ENCODE measurements at places on chromosomes 3 and 15.

DNA sequence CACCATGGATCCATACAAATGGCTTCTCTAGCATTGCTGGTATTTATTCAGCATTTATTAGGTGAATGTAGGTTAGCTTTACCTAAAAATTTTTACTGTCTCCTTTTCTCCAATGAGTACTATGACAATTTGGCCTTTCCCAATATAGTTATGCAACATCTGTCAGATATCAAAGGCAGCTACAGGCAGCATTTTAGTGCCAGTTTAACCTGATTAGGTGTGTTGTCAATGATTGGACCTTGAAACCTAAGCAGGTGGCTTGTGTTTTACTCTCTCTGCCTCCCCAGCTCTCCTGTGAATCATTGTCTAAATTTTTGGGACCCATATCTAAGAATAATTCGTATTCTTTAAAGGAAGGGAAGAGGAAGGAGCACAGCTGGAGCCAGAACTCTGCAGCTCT, 228.9 kb downstream of the KBTBD8 start:
- DNase-seq, result no peak

DNA sequence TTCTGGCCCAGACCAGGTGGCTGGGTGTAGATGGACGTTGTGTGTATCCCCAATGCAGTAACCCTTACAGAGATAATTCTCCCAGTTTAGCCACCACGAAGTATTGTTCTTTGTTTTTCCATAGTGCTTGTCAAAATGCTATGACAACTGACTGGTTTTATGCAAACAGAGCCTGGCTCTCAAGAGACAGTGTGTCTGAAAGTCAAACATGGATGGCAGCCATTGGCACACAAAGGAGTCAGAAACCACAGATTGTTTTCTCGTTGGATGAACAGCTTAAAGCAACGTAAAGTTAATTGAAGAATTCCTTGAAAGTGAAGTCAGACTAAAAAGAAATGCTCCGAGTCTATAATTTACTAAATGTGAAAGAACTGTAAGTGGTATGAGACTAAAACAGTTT, 91.2 kb downstream of the FILIP1L start:
- DNase-seq, result no peak

DNA sequence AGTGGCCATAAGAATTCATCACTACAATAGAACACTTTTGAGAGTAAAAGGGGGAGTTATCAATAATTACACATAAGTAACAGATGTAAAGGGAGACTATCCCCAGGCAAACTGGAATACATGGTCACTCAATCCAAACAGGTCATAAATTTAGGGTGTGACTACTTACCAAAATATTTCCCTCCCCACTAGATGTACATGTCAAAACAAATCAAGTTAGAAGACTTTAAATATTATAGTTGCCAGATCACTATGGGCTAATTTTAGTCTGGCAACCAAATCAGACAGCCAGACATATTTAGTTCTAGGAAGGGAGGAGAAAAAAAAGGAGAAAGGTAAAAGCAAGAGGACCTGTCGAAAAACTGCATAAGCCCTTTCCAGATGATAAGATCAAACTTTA, 23.1 kb downstream of the SLC24A5 start:
- DNase-seq, result no peak

DNA sequence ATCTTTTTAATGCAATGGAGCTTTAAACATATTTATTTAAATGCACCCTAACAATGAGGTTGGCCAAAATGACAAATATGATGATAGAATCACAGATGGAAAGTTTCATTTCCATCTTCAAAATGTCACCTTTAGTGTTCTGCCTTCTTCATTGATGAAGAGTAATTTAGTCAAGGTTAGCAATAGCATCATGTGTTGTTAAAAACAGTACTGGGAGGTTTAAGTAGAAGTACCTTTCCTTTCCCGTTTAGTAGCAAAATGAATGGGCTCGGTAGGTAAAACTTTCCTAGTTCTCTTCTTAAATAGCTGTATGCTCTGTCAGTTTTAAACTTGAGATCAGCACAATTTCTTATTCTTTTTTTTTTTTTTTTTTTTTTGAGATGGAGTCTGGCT, 35.1 kb downstream of the EIF2AK4 start:
- no peak for DNase-seq

GRCh38 chr15:69045802-69046201, 31.3 kb downstream of the NOX5 start:
- DNase-seq, result peak; percentile 68

DNA sequence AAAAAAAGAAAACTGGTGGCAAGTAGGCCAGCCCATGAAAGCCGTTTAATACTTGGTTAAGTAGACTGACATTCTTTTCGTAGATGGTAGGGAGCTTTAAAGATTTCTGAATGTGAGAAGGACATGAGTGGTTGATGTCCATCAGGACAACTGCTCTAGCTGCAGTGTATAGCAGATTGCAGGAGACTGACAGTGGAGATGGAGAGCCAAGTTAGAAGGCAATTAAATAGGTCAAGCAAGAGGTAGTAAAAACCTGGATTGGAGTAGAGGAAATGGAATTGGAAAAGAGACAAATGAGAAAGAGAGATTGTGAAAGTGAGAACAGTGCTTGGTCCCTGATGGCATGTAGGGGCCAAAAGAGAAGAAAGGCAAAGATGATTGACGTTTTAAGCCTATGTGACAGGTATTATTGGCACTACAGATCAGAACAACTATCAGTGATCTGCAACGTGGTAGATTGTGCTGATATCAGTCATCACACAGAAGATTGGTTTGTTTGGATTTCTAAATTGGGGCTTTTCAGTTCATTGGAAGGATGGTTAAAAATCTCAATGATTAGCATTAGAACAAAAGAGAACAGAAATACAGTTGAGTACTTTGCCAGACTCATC, 74.0 kb downstream of the CNTN4 start:
- no peak for DNase-seq

DNA sequence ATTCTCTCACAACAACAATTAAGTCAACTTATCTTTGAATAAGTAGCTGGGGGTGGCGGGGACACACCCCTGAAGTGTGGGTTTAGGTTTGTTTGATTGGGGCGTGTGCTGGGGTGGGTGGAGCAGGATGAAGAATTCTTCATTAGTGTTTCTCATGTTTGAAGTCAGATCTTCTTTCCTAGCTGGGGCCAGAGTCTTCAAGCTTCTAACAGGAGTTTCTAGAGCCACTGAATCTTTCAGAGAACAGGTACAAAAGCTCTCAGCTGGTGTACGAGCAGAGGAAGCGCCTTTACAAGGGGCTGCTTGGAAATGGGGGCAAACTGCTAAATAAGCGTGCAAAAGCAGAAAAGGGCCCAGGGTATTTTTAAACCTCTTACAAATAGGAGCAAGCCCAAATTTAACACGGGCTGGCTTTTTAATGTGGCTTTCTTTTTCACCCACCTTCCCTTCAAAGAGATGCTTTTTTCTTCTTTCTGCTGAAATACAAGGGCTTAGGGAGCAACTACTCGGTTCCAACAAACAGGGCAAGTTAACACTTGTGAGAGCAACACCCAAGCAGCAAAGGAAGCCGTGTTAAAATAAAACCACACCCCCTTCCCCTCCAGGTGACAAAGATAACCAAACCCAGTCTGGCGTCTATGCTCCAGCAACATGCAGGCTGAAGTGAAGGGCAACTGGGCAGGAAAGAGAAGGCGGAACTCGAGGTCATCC, 86.9 kb upstream of the RASGRP1 start:
- DNase-seq, result no peak

GRCh38 chr3:11510356-11510755, 133.4 kb downstream of the VGLL4 start:
- peak; percentile 28 for DNase-seq

- no peak for DNase-seq
These were observed 9.9 kb upstream of the KCNMB2 start for GRCh38 chr3:178526291-178526690.

DNA sequence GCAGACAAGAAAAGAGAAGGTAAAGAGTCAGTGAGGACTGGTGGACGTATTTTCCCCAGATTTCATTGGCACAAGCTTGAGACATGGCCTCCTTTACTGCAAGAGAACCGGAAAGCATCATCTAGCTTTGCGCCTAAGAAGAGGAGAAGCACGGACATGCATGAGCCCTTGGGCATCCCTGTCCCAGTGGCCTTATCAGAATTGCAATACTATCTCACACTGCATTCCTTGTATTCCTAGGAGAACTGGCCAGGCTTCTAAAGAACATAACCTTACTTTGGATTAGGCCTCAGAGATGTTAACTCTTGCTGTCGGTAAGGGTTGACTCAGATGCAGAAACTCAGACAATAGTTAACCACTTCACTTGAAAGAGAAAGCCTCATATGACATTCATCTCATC, 229.5 kb upstream of the PRICKLE2 start:
- DNase-seq, result no peak

DNA sequence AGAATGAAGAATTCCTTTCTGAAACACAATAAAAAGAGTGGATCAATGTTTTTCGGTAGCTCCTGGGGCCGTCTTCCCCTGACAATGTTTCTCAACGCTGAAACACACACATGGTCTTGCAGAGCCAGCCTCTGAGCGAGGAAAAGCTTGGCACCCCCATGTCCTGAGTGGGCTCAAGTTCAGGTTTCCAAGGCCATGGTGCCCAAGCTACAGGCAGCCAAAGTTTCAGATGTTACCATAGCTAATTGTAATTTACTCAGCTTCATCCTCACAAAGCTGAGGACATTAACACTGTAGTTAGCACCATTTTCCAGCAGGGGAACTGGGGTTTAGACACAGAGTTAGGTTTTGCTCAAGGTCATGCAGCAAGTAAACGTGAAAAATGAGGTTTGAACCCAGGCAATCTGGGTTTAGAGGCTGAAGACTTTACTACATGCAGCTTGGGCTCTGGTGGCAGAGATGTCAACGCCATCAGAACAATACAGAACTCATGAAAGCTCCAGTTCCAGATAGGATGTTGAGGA, 199.1 kb downstream of the TJP1 start:
- DNase-seq, result no peak

GRCh38 chr3:129417326-129417725, 11.1 kb downstream of the EFCAB12 start:
- DNase-seq, result peak; percentile 94

DNA sequence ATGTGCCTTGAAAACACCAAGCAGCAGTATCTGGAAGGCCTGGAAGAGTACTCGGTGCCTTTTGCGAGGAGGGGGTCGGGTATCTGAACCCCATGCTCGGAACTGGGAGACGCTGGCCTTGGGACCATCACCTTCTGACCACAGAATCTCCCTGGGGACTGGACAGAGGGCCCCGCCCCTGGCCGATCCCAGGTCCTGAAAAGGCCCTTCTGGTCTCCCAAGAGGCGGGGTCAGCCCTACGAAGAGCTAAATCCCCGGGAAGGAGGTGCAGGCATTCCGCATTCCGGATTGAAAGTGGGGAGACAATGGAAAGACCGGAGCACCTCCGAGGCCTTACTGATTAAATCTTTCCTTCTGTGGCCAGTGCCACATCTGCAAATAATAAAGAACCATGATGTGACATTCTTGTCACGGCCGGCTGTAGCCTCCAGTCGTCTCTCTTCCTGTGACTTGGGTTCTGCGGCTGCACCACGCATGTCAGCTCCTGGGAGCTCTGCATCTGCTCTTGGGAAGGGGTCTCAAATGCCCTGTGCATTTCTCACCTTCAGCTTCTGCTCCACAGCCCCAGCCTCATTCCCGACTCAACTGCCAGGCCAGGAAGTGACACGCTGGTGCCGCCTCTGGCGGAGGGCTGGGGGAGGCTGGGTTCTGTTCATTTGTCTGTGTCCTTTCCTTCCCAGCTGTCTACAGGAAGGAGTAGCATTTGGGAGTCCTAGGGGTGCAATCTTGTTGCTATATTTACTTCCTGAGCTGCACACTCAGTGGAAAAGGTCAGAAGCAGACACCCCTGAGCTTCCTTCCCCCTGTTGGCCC, 173.5 kb downstream of the KLF13 start:
- DNase-seq, result no peak

- DNase-seq, result no peak
These were observed 62.4 kb upstream of the MEF2A start for GRCh38 chr15:99503411-99503810.

GRCh38 chr3:21697707-21698106, 53.3 kb downstream of the ZNF385D start:
- no peak for DNase-seq

- peak; percentile 96 for DNase-seq
These were observed 108.1 kb upstream of the THBS1 start for GRCh38 chr15:39472621-39473297.

GRCh38 chr3:62131620-62132019, 241.7 kb downstream of the FEZF2 start:
- no peak for DNase-seq

DNA sequence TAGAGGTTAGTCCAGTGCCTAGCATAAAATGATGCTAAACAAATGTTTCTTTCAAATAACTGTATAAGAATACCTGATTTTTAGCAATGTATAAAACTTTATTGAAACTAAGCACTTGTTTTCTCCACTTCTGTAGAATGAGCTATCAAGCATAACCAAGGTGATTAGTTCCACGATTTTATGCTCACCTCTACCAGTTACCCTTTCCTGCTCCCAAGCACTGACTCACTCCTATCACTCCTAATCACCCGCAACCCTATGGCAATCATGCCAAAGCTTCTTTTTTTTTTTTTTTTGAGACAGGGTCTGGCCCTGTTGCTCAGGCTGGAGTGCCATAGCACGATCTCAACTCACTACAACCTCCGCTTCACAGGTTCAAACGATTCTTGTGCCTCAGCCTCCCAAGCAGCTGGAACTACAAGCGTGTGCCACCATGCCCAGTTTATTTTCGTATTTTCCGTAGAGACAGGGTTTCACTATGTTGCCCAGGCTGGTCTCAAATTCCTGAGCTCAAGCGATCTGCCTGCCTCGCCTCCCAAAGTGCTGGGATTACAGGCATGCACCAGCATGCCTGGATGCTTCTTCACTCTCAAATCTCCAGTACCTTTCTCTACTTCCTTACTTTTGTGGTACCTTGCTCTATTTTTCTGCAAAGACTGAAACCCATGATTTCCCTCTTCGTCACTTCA, 3.9 kb downstream of the HSPBAP1 start:
- no peak for DNase-seq

- no peak for DNase-seq
These were observed 25.2 kb upstream of the MAGEF1 start for GRCh38 chr3:184737063-184737462.

DNA sequence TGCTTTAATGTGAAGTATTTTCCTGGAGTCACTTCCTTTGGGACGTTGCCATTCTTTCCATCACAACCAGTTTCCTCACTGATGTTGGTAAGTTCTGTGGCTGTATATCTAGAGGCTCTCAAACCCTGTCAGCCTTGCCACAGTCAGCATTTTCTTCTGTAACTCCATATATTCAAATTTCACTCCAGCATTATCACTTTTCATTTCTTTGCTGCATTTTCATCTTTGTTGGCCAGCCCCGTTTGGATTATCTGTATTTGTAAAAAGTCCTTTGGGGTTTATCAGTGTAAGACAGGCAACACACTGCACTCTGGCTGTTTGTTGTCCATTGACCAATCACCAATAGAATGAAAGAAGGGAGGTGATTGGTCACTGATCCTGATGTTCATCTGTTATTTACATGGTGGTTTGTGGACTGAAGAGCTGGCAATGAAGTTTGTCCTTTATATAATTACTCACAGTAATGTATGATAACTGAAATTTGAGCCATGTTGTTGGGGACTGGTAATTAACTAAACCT, 20.3 kb downstream of the GMPS start:
- DNase-seq, result no peak

- DNase-seq, result peak; percentile 29
These were observed 50.2 kb downstream of the IMPG2 start for GRCh38 chr3:101270149-101270548.

Data from lung (tissue), 17 donors.